ENCODE measurements at places on chromosomes 1 and 21.

DNA sequence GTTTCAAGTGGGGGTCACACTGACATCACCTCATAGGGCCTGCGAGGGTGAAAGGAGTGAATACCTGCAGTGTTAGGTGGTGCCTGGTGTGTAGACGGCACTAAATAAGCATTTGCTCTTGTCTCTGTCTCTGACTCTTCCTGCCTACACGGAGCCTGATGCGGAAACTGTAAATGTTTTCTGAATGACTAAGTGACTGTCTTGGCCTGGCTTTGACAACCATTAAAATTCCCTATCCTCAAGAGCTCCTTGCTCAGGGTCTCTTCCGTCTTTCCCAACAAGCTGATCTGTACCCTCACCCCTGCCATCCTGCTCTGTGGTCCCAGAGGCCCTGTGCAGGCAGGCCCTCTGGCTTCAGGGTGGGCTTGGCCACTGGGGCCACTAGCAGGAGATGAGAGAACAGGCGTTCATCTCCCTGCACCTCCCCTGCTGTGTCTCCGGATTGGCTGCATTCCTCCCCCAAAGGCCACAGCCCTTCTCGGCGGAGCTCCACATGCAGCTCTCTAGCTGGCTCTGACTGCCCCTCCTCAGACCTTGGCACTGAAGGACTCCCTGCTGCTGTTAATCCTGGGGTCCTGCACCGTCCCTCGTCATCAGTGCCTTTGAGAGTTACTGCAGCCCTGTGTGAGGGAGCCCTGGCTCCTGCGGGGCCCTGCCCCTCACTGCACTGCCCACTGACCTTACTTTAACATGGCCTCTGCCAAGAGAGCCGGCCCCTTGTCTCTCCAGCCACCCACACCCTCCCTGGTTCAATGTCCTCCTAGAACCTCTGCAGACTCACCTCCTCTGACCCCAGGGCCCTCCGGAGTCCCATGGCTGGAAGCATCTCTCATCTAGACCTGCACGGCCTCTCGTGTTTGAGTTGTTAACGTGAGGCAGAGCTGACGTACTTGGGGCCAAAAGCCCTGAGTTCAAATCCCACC is 211.1 kb downstream of the MATN1 start:
- no peak for DNase-seq

DNA sequence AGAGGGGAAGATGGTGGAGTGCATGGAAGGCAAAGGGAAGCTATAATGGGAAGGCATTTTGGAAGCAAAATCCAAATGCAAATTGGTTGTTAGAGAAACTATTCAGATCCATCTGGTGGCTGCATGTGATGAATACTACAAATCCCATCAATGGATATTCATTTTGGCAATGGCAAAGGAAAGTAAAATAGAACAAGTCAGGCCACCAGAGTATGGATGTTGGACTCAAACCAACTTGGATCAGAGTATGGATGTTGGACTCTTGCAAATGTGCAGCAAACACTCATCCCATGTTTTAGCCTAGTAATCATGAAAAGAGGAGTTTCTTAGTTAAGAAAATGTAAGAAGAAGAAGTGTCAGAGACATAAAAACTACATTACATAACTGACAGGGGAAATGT is 289.6 kb upstream of the DAB1 start:
- no peak for DNase-seq

GRCh38 chr1:191888996-191889622 is 269.2 kb upstream of the RGS18 start:
- no peak for DNase-seq

- no peak for DNase-seq
Measured at GRCh38 chr1:28437264-28437923, 67.9 kb downstream of the PHACTR4 start.

DNA sequence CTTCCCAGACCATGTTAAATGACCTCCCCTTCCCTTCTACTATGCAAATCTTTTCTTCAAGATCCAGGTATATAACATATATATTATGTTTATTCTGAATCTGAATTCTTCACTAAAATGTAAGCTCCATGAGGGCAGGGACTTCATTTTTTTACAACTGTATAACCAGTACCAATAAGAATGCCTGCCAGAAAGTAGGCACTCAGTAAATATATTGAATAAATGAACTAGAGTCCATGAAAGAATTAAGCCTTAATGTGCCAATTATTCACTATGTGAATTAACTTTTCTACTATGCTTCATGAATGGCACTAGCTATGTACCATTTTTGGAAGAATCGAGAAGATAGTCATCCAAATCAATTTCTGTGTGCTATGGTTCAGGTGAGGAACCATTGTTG is 60.1 kb downstream of the SH3GLB1 start:
- no peak for DNase-seq

DNA sequence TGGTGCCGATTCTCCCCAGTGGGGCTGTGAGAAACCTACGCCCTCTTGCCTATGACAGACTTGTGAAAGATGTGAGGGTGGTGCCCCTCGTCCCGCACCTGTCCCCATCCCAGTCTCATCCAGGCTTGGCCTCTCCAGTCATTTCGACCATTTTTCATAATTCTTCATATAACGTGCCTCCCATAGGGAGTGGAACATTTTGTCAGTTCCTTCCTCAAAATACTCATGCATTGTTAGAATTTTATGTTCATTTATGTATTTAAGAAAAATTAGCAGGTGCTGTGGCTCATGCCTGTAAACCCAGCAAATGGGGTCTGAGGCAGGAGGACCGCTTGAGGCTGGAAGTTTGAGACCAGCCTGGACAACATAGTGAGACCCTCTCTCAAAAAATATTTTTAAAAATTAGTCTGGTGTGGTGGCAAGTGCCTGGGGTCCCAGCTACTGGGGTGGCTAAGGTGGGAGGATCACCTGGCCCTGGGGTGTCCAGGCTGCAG is 19.7 kb upstream of the SMPDL3B start:
- DNase-seq: no peak

DNA sequence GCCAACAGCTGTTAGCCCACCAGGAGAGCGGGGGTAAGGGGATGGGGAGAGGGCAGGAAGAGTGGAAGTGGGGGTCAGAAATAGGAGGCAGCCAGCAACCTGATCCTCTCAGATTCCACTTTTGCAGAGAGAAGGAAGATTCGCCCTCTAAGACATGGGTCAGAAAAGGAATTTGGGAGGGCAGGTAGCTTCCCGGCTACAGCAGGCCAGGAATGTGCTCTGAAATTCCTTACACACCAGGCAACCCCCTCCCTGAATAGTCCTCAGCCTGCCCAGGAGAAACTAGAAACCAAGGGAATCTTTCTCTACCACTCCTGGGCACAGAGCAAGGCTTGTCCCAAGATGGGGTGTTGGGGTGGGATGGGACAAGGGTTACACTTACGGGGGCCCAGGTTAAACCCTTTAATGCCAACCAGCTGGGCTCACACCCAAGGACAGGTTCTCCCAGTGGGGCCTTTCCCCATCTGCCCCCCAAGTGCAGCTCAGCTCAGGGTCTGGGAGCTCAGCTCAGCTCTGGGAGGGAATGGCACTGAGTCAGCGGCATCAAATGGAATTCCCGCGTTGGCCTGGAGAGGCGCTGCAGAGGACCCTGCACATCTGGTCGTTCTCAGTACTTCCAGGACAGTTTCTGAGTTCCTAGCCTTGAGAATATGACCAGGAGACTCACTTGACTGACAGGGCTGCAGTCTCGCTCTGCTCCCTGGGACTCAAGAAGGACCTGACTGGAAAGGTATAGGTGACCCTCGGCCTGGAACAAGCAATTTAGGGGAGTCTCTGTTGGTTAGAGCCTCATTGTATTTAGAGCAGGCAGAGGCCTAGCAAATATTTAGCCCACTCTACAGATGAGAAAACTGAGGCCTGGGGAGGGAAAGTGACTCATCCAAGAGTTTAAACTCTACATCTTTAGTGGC is 761 bp downstream of the TNNT2 start:
- no peak for DNase-seq

GRCh38 chr1:153697191-153698019 is 18.9 kb downstream of the NPR1 start:
- DNase-seq: no peak

All from activated CD4-positive, alpha-beta T cell treated with anti-CD3 and anti-CD28 coated beads, Interleukin-2, amount 50 U/mL, for 1 hour (primary cell).